ENCODE measurements at places on chromosomes 2 and 18.

GRCh38 chr2:234420408-234420807 lies 76.5 kb downstream of the ARL4C start:
- no peak for DNase-seq

GRCh38 chr2:205685314-205686055 lies 3.2 kb downstream of the NRP2 start:
- DNase-seq: no peak

GRCh38 chr2:185147361-185147760 lies 549.0 kb downstream of the ZNF804A start:
- no peak for DNase-seq

DNA sequence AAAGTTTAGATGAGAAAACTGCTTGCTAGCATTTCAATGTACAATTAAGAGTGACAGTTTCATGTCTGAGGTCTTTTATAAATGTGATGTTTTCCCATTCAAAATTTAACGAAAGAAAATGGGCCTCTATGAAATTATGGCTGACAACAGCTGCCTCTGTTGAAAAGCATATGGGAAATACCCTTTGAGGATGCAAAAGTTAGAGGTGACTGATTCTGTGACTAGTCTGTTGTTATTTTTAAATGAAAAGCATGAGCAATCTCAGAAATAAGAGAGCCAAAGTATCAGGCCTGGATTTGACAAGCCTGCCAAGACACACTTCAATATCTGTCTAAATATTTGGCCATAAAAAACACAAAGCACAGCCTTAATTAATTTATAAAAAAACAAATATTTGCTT lies 580.8 kb downstream of the ERBB4 start:
- no peak for DNase-seq

GRCh38 chr2:152068226-152068625 lies 30.6 kb downstream of the CACNB4 start:
- DNase-seq: no peak

GRCh38 chr2:149021271-149021719 lies 17.2 kb upstream of the LYPD6B start:
- DNase-seq: no peak

- DNase-seq: peak; percentile 39
Measured at GRCh38 chr2:98730053-98730706, 752 bp downstream of the MGAT4A start.

- DNase-seq: no peak
Measured at GRCh38 chr2:237896956-237897355, 37.5 kb downstream of the RAMP1 start.

GRCh38 chr2:95357717-95358280 lies 44.7 kb upstream of the FAHD2A start:
- DNase-seq: no peak

- no peak for DNase-seq
Measured at GRCh38 chr2:2747797-2748301, 416.8 kb upstream of the MYT1L start.

- DNase-seq: no peak
Measured at GRCh38 chr18:12765126-12765525, 62.3 kb downstream of the PSMG2 start.

DNA sequence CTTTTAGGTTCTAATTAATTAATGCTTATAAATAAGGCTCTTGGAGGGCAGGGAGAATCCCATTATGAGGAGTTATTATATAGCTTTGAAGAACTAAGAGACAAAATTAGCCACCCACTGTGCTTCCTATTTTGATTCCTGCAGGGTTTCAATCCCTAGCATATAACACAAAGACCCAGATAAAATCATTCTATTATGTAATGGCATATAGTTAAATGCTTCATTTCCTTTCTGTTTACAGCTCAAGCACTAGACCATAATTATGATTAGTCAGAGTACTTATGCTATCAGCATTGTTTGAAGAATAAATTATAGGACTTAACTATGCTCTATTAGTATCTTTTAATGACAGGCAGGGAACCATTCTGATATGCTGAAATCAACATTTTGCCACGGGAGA lies 9.1 kb downstream of the GPR155 start:
- DNase-seq: no peak

- DNase-seq: no peak
Measured at GRCh38 chr2:102789349-102790090, 27.7 kb downstream of the TMEM182 start.

- DNase-seq: no peak
Measured at GRCh38 chr2:6913415-6914157, 3.6 kb upstream of the RNF144A start.

DNA sequence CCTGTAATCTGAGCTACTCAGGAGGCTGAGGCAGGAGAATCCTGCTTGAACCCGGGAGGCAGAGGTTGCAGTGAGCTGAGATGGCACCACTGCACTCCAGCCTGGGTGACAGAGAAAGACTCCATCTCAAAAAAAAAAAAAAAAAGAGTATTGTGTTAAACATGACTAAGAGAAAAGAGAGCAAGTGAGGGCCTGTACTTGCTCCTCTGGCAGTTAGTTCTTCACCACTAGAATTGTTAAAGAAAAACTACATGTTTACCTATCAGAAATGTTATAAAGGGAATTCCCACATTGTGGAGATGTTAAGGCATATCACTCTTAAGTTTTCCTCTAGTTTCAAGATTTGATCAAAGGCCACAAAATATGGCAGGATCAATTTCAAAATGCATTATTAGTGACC lies 75.4 kb upstream of the LRATD1 start:
- DNase-seq: no peak

DNA sequence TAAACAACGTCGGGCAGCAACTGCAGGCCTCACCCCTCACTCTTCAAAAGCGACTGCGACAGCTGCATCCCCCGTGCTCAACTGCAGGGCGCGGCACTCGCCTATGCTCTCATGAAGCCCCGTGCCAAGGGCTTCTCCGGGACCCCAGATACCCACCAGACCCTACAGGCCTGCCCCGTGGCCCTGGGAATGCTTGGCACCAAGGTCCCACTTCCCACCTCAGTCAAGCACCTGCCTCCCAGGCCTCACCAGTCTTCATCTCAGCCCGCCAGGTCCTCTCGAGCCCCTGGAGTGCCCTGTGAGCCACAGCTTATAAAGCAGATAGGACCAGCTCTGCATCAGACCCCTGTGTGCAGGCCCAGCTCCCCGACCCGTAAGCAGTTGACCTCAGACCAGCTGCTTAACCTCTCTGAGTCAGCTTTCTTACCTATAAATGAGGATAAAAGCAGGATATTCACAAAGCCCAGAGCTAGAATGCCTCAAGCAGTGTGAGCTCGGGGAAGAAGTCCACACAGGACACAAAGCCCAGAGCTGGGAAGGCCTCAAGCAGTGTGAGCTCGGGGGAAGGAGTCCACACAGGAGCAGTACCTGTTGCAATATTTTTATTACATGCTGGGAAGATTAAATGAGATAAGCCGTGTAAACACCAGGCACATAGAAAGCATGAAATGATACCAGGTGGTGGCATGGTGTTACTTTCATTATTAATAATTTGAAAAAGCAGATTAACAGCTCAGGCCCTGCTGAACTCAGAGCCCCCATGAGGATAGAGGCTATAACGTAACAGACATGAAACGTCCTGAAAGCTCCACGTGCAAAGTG lies 96.9 kb downstream of the HDAC4 start:
- no peak for DNase-seq

DNA sequence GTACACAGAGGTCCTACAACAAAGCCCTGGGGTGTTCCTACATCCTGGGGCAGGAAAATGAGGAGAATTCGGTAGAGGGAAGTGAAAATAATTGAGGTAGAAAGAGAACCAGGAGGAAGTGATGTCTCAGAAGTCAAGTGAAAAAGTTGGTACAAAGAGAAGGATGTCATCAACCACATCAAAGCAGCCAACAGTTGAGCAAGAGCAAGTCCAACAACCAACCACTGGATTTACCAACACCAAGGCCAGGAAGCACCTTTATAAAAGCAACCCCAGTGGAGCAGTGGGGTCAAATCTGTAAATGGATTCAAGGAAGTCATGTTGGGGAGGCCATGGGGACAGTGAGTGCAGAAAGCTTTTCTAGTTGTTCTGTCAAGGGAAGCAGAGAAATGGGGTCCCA lies 360.4 kb downstream of the ZNF516 start:
- no peak for DNase-seq

DNA sequence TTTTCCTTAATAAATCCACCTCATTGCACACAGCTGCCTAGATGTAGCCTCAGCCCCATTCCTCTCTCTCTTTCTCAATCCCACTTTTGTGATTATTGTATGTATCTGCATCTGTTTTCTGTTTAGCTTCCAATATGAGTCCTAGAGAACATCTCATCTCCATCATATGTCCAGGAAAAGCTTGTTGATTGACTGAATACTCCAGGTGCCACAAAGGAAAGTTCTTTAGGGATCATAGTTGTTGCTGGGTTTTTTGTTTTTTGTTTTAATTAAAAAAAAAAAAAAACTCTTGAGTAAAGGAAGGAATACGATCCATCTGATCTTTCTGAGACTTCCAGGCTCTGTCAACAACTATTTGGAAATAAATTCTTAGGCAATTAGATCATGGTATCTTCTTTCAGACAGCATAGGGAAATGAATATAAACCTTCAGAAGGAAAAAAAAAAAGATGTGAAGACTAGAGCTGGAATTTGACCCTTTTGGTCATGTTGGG lies 42.5 kb downstream of the KIAA2012 start:
- no peak for DNase-seq

- DNase-seq: no peak
Measured at GRCh38 chr18:25112821-25113434, 239.0 kb downstream of the ZNF521 start.

DNA sequence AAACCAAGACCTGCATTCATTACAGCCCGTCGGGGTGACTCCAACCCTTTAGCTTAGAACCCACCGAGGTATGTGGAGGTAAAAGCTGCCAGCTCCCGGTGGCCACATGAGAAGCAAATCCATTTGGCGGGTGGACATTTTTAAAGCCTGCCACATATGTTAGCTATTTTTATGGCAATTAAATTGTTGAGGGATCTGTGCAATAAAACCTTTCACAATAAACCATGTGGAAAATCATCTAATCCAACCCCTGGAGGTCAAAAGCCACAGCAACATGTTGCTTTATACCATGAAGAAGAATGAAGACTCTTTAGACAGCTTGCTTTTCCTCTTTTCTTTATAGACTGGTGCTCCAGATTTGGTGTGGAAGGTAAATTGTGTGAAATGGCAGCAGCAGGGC lies 176.3 kb downstream of the AGPS start:
- no peak for DNase-seq

DNA sequence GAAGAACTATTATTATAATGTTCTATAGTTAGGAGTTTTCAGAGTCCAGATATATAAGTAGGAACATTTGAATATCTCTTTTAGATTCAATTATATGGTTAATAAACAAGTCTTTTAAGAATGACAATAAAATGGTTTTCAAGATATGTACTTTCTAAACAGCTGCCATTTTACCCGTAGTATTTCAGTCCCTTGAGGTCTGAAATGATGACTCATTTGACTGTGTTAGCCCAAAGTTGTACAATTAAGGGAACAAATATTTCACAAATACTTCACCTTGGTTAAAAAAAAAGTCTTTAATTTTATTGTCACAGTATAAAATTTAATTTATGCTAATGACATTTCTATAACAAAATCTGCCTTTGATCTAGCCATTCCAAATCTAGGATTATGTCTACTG lies 91.6 kb upstream of the TANK start:
- DNase-seq: no peak

DNA sequence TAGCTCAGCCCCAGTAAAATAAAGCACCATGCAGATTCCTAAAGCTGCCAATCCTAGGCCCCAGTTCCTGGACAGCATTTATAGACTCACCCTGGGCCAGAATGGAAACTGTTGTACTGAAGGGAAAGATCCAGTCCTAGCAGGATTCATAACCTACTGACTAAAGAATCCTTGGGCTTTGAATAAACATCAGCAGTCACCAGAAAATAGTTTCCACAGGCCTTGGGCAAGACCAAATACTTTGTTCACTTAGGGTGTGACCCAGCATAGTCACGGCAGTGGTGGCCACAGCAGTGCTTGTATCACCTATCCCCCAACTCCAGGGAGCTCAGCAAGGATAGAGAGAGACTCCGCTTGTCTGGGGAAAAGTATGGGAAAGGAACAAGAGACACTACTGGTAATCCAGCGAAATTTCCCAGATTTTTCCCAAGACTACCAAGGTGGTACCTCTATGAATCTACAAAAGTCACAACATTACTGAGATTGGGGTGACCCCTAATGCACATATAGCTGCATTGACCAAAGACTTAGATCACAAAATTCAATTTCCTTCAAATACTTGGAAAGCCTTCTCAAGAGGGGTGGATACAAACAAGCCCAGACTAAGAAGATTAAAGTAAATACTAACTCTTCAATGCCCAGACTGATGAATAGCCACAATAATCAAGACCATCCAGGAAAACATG lies 748.1 kb upstream of the LRATD1 start:
- no peak for DNase-seq

- DNase-seq: no peak
Measured at GRCh38 chr2:199850218-199850717, 724 bp downstream of the FTCDNL1 start.

DNA sequence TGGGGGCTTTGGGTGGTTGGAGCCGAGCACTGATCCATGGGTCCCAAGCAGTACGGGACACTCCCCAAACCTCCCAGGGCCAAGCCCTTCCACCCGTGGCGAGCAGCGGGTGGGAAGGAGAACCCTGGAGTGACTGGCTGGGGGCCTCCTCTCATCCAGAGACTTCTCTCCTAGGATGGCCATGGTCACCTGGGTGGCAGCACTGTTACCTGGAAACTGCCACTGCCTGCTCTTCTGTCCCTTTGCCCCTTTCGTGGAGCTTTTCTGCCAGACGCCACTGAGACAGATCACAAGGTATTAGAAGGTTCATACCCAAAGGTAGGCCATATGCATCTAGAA lies 26.9 kb downstream of the CENPO start:
- DNase-seq: no peak

DNA sequence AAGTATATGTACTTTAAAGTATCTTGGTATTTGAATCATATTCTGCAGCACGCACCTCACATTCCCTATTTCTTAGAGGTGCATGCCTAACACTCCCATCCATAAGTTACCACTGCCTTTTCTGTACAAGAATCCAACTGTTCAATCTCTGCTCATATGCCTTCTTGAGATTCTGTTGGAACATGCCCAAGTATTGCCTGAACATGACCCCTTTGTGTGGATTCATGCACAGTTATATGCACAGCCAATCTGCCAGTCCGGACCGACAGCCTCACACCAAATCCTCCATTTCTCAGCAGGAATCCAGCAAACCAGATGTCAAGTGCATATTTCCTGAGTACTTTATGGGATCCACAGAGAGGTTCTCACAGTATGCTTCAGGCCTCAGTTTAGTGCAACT lies 222.0 kb downstream of the TMEM182 start:
- DNase-seq: no peak

DNA sequence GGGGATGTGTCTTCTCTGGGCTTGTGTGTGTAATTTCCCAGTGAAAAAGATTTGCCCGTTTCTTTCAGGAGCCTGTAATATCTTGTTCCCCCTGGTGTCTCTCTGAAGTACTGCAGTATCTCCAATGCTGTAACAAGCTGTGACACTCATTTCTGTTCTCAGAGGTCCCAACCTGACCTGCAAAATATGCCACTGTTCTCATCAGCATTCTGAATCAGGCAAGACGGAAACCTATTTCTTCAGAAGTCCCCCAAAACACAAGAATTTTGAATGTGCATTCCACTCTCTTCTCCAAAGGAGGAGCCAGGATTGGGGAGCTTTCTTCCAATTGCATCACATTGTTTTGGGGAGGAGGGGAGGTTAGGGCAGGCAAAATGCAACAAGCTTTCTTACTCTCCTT lies 77.0 kb upstream of the CNGA3 start:
- no peak for DNase-seq

- DNase-seq: no peak
Measured at GRCh38 chr2:195612611-195613495, 44.2 kb upstream of the SLC39A10 start.
